ENCODE measurements at places on chromosomes 2 and 18.
A peak's percentile ranks its signal among the peaks of the same experiment; 100 is the strongest.

DNA sequence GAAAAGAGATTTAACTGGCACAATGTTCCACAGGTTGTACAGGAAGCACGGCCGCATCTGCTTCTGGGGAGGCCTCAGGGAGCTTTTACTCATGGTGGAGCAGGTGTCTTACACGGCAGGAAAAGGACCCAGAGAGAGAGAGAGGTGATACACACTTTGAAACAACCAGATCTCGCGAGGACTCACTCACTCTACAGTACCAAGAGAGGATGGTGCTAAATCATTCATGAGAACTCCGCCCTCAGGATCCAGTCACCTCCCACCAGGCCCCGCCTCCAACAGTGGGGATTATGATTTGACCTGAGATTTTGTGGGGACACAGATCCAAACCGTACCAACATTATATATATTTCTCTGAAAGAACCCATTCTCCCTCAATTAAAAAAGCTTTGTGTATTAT is 79.7 kb upstream of the DOCK10 start:
- peak; percentile 20 for DNase-seq

DNA sequence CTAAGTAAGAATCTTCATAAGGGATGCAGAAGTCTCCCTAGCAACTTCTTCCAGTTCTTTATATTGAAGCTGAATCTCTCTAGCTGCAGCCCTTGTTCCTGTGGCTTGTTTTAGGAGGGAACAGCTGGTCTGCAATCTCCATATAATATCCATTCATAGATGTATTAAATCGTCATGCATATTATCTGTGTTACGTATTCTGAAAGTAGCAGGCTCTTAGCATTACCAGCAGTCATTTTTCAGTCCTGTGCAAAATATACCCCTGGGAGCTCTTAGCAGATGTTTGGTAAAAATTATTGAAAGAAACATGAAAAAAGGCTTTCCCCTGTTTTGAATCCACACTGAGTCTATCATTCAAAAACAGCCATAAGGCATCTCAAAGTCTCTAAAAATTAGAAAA is 385.3 kb downstream of the IRS1 start:
- DNase-seq = no peak

GRCh38 chr2:110124939-110125691 is 9.5 kb upstream of the MALL start:
- DNase-seq = no peak

- DNase-seq = no peak
These were observed 41.9 kb downstream of the ZNF521 start for GRCh38 chr18:25310045-25310444.

DNA sequence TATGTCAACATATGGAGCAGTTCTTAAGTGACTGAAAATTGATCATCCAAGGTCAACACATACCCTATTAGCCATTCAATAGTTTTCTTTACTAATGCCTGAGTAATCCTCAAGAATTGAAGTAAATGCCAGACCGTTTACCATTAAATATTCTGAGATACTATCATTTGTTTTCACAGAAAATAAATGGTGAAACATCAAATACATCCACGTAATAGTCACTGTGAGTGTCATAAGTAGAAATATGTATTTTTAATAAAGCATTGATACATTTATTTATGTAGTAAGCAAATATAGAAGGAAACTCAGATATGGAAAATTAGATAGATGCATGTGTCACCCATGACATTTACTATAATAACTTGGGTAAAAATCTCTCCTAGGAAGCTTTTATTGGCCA is 927.8 kb upstream of the NRXN1 start:
- no peak for DNase-seq

GRCh38 chr2:149858901-149859634 is 271.5 kb upstream of the MMADHC start:
- no peak for DNase-seq

DNA sequence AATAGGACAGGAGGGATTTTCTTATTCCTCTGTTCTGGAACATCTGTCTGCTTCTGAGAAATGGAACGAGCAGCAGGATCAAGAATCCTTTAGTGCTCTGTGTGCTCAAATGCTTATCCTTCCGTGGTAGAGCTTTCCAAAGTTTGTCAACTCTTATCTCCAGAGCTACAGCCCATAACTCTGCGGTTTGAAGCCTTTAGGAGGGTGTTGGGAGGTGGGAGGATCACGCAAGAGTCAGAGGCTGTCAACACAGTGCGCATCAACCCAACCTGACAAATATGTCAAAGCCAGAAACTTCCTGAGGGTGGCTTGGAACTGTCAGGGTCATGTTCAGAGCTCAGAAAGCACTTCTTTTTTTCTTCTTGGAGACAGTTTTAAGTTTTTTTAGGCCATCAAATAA is 95.9 kb downstream of the CRIM1 start:
- DNase-seq = no peak

- DNase-seq = no peak
These were observed 260.8 kb downstream of the SH3BP4 start for GRCh38 chr2:235212501-235213158.

DNA sequence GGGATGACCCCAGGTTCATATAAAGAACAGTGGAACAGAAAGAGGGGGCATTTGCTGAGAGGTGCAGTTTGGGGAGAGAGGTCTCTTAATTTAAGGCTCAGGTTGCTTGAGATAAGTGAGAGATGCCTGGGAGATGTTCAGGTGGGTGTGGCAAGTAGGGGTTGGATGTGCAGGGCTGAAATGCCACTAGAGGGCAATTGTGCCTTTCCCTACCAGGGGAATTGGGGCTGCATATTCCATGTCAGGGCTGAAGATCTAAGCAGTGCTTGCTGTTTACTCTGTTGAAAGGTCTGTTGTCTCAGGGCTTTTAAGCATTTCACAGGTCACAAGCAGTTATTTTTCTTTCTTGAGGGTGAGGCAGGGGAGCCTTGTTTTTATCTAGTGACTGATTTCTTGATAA is 7.8 kb downstream of the CCDC85A start:
- no peak for DNase-seq

DNA sequence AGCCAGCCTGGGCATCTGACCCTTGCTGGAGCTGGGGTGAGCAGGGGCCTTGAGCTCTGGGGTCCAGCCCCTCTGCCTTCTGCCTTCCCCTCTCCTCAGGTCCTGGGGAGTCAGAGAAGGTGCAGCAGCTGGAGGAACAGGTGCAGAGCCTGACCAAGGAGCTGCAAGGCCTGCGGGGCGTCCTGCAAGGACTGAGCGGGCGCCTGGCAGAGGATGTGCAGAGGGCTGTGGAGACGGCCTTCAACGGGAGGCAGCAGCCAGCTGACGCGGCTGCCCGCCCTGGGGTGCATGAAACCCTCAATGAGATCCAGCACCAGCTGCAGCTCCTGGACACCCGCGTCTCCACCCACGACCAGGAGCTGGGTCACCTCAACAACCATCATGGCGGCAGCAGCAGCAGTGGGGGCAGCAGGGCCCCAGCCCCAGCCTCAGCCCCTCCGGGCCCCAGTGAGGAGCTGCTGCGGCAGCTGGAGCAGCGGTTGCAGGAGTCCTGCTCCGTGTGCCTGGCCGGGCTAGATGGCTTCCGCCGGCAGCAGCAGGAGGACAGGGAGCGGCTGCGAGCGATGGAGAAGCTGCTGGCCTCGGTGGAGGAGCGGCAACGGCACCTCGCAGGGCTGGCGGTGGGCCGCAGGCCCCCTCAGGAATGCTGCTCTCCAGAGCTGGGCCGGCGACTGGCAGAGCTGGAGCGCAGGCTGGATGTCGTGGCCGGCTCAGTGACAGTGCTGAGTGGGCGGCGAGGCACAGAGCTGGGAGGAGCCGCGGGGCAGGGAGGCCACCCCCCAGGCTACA is 3.8 kb downstream of the EMILIN1 start:
- DNase-seq = no peak

- DNase-seq = no peak
These were observed 771.1 kb upstream of the ZEB2 start for GRCh38 chr2:145290986-145291385.

DNA sequence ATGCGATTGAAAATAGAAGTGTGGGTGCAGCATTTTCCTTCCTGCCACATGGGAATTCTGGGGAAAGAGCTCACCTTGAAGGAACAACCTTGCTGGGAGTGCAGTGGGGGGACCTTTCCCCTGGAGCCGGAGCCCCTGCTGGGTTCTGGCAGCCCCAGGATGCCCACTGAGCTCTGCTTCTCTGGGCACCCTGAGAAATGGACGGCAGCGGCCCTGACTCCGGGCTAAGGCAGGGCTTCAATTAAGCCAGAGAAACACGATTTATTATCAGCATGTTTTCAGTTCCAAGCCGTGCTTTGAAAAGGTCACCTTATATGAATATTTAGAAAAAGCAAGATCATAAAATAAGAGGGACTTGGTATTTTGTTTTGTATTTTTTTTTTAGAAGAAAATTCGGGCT is 68.5 kb downstream of the KLHL29 start:
- no peak for DNase-seq
